ENCODE measurements at places on chromosomes 16 and 17.

- DNase-seq: no peak
Measured at GRCh38 chr17:49224198-49224996, 6.2 kb downstream of the PHOSPHO1 start.

GRCh38 chr17:68249354-68249765 lies 1.5 kb downstream of the AMZ2 start:
- no peak for DNase-seq

GRCh38 chr16:68978303-68978954 lies 127.0 kb upstream of the HAS3 start:
- DNase-seq: no peak

DNA sequence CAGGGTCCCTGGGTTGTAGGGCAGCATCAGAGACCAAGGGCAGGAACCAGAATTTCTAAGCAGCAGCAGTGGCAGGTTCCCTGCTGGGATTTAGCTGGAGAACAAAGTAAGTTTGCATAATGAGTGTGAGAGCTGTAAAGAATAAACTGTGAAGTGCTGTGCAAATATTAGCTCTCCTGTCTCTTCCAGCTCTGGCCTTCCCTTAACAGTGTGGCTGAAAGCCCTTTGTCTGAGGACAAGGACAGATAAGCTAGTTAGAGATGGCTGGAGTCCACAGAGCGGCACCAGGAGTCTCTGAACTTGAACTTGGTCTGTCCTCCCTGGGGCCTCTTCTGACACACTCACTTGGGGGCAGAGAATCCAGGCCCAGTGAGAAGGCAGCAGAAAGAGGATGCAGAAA lies 98.2 kb upstream of the WSCD1 start:
- DNase-seq: no peak

DNA sequence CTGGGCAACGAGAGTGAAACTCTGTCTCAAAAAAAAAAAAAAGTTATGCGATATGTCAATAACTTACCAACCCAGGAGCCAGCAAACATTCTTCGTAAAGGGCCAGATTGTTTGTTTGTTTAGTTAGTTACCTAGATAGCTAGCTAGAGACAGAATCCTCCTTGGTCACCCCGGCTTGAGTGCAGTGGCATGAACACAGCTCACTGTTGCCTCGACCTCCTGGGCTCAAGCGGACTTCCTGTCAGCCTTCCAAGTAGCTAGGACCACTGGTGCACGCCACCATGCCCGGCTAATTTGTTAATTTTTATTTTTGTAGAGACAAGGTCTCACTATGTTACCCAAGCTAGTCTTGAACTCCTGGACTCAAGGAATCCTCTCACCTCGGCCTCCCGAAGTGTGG lies 113.0 kb downstream of the LITAF start:
- no peak for DNase-seq

DNA sequence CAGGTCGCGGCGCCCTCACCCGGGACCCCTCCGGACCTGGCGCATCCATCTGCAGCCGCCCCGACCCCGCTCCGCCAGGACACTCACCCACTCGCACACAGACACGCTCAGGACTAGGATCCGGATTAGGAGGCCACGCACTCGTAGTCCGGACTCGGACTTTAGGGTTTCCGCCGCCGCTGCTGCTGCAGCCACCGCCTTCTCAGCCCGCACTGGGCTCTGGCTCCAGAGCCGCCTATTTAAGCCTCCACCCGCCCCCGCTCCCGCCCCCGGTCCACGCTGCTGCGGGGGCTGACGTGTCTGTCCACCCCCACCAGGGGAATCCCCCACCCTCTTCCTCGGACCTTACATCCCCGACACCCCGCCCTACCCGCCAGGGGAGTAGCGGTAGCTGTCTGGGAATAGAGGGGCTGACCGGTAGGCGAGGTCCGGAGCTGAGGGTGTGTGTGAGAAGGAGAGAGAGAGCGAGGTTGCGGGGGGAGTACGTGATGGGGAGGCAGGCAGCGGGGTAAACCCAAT lies at the start of gene RRAD:
Gene RRAD (minus strand): TSS at position 214 of the 519 bp plus-strand sequence. CDS start 356 bp downstream, outside the sequence.
- no peak for DNase-seq

GRCh38 chr17:2435181-2435741 lies 34.4 kb upstream of the MNT start:
- DNase-seq: no peak

- no peak for DNase-seq
Measured at GRCh38 chr16:77234611-77235010, 35.4 kb downstream of the SYCE1L start.

- DNase-seq: no peak
Measured at GRCh38 chr17:75318211-75318610, 29.0 kb upstream of the SLC25A19 start.

- no peak for DNase-seq
Measured at GRCh38 chr17:31744511-31744951, 114.5 kb downstream of the COPRS start.

GRCh38 chr16:9184354-9184690 lies 92.9 kb downstream of the HAPSTR1 start:
- DNase-seq: no peak

DNA sequence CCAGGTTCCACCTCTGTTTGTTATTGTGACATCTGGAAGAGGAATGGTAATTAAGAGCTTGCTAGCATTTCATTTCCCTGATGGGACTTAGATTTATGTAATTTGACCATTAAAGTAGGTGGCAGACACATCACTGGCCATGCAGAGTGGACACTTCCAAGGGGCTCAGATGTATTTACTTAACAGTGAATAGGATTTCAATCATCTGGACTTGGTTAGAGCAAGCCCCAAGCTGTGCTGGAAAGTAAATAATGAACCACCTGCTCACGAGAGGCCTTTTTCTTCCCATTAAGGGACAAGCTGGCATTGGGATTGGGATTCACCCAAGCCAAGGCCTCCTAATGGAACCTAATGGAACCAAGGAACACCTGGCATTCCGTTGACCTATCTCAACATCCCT lies 395.3 kb downstream of the HS3ST4 start:
- DNase-seq: no peak

DNA sequence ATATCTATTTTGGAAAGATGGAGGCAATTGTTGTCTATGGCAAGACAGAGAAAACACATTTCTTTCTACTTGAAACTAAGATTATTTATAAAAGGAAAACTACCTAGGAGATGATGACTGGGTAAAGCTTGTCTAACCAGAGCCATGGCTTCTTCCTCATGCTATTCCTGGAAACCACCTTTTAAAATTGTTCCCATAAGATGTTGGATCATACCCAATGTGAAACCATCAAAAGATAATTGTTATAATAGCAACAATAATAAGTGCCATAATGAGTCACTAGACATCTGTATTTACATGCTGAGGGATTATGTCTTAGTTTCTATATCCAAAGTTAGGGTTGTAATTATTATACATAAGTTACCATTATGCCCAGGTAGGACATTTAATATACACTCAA lies 428.4 kb downstream of the KCNJ2 start:
- DNase-seq: no peak

DNA sequence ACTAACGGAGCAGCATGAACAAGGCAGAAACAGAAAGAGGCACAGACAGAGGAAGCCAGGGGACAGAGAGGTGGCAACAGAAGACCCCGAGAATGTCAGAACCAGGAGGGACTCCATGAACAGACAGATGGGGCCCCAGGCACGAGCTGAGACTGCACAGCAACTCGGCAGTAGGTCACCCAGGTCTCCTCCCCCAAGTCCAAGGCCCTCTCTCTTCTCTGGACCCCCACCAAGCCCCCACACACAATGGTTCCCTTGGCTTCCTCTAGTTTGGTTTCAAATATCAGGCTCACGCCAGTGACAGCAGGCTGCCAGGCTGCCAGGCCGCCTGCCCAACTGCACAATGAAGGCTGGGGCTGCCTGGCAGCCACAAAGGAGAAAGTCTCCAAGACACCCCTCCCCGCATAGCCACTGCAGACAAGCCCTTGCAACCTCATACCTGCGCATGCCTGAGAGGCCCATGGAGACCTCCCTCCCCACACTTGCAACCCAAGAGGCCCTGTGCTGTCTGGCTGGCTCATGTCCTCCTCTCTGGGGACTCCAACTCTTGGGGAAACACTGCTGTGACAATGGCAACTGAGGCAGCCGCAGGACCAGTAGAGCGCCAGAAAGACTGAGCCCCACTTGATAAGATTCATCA lies 54.8 kb downstream of the PIMREG start:
- no peak for DNase-seq

GRCh38 chr17:43573579-43574321 lies 27.6 kb upstream of the ETV4 start:
- no peak for DNase-seq

- DNase-seq: no peak
Measured at GRCh38 chr16:20747030-20747816, 5.6 kb upstream of the THUMPD1 start.

DNA sequence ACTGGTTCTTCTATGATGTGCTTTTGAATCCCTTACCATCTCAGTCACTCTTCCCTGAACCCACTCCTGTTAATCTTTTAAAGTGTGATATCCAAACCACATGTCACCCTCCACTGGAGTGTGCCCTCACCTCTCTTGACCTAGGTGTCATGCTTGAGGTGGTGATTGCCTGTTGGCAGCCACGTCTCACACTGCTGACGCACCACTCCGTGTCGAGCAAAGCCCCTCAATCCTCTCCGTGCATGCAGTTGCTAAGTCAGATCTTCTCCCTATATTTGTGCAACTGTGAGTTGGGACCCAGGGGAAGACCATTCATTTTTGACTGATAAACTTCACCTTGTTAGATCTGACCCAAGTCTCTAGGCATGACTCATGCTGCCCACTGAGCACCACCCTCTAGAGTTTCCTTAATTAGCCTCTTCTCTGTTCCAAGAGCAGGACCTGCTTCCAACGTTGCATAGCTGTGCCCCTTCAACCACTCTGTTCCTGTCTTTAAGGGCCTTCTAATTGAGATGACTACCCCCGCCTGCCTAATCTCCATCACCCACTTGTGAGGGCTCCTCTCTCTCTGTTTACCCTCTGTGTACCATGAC lies 2.7 kb downstream of the MYH13 start:
- no peak for DNase-seq

- no peak for DNase-seq
Measured at GRCh38 chr17:66480243-66480642, 177.8 kb downstream of the PRKCA start.

DNA sequence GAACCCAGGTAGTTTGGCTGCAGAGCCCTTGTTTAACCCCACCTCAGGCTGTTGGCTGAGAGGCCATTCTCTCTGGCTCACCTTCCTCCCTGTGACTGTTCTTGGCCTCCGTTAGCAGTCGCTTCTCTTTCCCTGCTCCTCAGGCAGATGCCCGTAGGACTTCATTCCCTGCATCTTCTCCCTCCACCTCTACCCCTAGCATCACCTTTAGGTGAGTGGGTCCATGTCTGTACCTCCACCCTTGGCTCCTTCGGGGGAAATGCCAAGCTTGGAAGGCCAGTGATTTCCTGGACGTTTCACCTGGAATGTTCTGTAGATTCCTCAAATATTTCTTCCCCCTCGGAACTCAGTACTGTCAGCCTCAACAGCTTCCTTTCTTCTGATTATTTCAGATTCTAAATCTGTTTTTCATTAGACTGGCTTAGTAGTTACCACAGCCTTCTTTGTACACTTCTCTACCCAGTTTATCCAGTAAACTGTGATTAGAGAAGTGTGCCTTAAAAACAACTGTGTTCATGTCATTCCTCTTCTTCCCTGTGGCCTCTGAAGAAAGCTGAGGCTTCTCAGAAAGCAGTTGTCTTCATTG lies 227.9 kb downstream of the MSI2 start:
- no peak for DNase-seq

- DNase-seq: no peak
Measured at GRCh38 chr17:29401258-29401657, 11.1 kb downstream of the TAOK1 start.

DNA sequence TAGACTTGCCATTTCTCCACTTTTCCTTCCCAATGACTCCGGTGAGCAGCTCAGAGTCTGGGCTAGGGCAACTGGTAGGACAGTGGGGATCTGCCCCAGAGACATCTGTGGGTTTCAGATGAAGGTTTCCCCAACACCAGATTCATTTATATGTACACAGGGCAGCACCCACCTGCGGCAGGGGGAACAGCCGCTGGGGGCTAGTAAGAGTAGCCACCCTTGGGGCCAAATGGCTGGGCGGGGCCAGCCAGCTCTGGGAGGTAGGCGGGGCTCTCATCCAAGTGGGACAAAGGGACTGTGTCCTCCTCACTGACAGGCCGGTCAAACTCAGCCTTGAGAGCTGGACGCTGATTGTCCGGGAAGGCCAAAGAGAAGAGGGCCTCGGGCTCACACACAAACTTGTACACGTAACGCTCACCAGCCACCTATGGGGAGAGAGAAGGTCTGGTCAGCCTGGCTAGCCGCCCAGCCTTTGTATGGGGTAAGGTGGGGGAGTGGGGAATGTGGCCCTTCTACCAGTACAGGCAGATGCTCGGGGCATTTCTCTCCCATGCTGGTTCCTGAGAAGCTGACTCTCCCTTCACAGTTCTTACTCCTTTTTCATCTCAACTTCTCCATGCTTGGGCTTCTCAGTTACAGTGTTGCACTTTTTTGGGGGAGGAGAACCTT lies 17.7 kb downstream of the ETV4 start:
- DNase-seq: no peak

DNA sequence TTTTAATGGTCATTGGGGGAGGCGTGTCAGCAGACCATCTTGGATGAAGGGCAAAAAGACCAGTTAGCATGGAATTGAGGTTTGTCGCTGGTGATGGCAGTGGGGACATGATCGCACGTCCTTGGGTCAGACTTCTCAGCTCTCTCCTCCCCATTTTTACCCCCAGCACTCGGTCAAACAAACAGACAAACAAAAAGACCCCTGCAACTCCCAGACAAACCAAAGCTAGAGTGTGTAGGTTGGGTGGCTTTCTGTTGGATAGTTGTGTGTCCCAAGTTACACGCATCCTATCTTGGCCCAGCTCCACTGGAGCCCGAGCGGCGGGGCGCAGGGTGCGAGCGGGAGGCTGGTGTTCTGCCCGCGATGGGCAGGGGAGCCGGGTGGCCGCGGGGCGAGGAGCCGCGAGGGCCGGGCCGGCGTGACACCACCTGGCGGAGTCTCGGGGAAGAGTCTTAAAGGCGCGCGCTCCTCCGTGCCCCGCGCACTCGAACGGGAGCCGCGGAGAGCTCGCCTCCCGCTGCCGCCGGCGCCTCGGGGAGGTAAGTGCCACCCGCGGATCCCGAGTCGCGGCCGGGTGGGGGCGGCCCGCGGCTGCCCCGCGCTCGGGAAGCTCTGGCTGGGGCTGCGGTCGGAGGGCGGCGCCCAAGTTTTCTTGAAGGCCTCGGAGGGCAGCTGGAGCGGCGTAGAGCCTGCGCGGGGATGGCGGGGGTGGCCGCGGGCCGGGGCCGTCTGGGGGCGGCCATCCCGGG lies 18.5 kb upstream of the NTN1 start:
- no peak for DNase-seq

DNA sequence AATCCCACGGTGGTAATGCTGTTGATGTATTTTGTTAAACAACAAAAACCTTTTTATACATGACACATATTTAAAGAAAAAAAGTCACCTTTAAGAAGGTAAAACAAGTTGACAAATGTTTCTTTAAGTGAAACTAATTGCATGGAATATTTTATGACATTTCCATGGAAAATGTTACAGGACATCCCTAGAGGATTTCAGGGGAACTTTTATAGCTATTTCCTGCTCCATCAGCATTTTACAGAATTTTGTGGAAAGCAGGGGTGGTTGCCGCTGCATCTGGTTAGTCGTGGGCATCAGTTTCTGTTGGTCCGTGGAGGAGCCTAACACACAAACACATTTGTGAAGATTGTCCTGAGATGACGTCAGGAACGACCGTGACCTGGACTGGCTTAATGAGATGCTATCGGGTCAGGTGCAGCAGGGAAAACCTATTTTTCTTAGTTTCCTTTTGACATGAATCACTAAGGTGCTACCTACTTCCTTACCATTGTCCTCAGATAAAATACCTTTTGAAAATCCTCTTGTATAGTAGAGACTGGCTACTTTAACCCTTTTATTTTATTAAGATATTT lies 305.1 kb downstream of the MAP2K6 start:
- no peak for DNase-seq

All from iPS DF 6.9 (cell line).